ENCODE measurements at places on chromosomes 11 and 22.

DNA sequence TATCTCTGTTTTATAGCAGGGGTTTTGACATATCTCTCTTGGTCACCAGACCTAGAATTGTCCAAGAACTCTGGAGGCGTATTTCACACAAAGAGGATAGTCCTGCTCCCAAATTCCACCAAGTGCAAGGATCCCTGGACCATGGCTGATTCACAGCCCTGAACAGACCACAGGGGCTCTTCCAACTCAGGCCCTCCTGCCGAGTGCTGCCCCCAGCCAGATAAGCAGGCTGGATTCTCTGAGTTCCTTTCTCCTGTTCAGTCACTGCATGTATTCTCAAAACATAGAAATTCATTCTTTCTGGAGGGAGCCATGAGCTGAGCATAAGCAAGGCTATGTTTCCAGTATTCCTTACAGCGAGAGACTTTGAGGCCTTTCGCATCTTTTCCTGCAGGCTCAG is 13.4 kb upstream of the PLEKHB1 start:
- no peak for DNase-seq

GRCh38 chr11:3163241-3163981 is 1.7 kb downstream of the OSBPL5 start:
- no peak for DNase-seq

GRCh38 chr11:36295926-36296325 is at the start of gene PRR5L:
PRR5L (plus strand) TSS chr11:36296288; CDS start chr11:36401122, 104,834 bp downstream.
- no peak for DNase-seq

DNA sequence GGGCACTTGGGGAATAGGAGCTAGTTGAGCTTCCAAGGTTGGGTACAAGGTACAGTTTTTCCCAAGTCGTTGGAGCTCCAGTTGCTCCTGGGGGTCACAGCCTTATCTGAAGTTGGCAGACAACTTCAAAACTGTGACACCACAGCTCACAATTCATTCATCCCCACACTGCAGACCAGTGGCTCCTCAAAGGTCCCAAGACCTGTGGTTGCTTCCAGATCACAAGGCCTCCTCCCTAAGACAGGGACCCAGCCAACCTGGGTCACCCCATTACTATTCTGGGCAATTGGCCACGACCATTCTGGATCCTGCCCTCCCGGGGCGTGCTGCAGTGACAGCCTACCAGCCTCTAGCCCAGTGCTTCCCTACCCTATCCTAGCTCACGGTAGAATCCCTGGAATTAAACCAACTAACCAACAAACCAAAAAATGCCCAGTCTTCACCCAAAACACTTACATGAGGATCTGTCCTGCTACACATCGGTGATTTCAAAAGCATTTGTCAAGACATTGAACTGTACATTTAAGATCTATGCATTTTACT is 862 bp upstream of the PDXP start:
- DNase-seq = peak; percentile 21

DNA sequence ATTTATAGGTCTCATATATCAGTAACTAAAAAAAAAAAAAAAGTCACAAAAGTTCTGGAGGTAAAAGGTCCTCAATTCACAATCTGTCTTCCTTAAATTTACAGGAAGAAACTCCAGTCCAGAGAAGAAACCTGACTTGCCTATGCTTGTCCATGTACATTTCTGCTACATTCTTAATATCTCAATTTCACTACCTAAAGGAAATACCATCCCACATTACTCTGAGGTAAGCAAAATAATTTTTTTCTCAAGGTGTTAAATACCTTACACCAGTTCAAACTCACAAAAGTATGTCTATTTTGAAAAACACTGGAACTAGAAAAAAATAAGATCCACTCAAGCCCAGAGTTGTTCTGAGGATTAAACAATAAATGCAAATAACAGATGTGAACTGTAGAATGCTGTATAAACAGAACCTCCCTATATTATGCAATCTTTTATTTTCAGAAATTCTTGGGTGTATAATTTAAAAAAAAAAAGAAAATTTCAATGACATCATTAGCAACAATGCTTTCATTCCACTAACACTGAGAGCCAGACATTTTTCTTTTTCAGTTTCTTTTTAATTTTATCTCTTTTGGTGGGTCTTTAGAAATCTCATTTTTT is 49.9 kb upstream of the GDPD4 start:
- no peak for DNase-seq

DNA sequence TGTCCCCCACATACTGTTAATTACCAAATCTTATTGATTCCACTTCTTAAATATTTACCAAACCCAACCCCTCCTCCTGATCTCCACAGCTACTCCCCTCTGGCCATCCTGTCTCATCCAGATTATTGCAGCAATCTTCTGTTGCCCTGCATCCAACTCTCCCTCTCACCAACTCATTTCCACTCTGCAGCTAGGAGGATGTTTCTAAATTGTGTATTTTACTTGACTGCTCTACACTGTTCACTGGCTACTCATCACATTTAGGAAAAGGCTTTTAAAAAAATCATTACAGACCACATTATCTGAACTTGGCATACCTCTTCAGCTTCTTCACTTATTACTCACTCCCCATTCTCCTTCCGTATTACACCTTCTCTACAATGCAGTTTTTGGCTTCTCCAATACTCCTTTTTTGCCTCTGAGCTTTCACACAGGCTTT is 117.9 kb downstream of the ATG16L2 start:
- DNase-seq = peak; percentile 59

- no peak for DNase-seq
Measured at GRCh38 chr22:46125311-46125710, 25.0 kb upstream of the PPARA start.

GRCh38 chr11:7524462-7525235 is 10.8 kb downstream of the PPFIBP2 start:
- DNase-seq = no peak

DNA sequence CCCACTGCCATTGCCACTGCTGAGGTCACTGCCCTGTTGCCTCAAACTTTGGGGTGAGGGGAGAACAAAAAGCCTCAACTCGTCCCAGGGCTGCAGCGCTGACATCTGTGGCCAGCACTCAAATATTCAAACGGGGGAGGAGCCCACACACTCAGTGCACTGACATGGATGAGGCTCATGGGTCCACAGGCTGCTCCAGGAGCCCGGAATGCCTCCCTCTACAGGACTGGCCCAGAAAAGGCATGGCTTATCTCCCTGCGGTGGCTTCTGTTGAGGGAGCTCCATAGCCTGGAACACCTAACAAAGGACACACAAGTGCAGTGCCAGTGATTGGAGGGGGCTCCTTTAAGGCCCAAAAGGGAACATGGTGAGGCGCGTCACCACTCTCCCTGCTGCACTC is 341.1 kb upstream of the LUZP2 start:
- DNase-seq = peak; percentile 4

GRCh38 chr22:24893341-24894070 is 53.0 kb downstream of the LHFPL7 start:
- no peak for DNase-seq

DNA sequence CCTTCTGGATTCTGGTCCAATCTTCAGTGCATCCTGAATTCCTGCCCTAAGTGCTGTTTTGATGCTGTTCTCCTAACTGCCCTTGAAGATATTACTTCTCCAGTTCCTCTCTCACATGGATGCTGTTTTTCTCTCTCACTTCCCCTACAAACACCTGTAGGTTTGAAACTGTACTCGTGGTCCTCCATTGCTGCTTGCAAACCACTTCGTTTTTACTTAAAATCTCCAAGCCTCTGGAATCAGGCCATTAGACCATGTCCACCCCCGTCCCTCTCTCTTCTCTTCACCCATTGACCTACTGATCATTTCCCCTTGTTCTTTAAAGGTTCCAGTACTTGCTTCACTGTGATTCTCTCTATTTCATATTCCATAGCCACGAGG is 988.1 kb downstream of the NTM start:
- no peak for DNase-seq

- no peak for DNase-seq
Measured at GRCh38 chr11:129266536-129266935, 74.4 kb upstream of the ARHGAP32 start.

GRCh38 chr22:40818192-40818746 is 877 bp downstream of the SLC25A17 start:
- DNase-seq = no peak

- peak; percentile 51 for DNase-seq
Measured at GRCh38 chr11:119169282-119169719, 776 bp downstream of the NLRX1 start.

GRCh38 chr22:41768430-41768829 is 32.0 kb upstream of the CCDC134 start:
- DNase-seq = peak; percentile 52

- DNase-seq = no peak
Measured at GRCh38 chr11:30853439-30853838, 267.3 kb upstream of the MPPED2 start.

DNA sequence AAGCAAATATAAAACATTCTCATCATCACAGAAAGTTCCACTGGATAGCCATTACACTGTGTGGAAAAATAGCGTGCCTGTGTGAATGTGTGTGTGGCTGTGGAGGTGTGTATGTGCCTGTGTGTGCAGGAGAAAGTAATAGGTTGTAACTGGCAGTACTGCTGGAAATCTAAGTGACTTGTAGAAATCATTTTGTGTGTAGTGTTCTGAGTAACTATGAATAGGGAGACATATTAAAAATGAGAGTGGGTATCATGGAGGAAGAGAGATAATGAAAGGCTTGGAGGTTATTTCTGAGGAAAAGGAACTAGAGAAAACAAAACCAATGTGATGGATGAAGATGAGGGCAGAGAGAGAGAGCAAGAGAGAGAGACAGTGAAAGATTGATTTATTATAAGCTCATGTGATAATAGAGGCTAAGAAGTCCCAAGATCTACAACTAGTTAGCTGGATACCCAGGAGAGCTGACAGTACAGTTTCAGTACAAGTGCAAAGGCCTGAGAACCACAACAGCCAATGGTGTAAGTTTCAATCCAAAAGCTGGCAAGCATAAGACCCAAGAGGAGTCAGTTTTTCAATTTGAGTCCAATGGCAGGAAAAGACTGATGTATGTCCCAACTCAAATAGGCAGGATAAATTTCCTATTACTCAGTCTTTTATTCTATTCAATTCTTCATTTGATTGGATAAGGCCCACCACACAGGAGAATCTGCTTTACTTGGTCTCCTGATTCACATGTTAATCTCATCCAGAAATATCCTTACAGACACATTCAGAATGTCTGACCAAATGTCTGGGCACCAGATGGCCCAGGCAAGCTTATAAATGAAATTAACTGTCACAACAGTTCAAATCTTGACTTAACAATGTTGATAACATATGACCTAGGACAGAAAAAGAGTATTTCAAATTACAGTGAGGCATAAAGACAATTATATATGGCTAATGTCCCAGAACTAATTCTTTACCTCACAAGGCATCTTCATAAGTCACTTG is 14.9 kb downstream of the KBTBD3 start:
- DNase-seq = no peak

GRCh38 chr11:18578975-18579598 is 9.4 kb downstream of the UEVLD start:
- DNase-seq = no peak

DNA sequence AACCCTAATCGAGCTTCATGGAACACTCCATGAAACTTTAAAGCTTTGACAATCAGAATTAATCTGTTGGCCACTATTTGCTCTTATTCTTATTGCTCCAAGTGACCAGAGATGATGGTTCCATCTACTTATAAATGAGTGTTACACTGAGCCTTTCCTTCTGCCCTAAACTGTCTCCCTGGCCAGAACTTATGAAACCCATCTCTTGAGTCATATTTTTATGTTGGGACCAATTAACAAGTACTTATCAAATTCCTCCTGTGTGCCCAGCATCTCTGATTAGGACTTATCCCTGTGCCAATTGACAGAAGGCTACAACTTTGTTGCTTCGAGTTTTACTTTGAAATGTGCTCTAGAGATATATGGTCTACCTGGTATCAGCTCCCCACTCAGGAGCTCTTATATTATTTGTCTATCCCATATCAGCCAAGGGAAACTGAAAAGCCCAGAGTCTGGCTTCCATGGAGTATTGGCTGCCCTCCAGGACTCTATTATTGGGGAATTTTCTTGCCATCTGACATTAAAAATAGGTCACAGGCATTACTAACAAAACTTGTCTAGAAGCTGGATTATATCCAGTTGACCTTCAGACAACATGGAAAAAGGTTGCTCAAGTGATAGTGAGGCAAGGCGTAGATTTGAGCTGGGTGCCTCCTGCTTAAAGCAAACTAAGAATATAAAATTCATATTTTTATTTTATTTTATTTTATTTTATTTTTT is 8.8 kb downstream of the KREMEN1 start:
- no peak for DNase-seq

- DNase-seq = peak; percentile 51
Measured at GRCh38 chr11:106087815-106088435, 10.5 kb downstream of the AASDHPPT start.

- DNase-seq = no peak
Measured at GRCh38 chr11:121337078-121337477, 44.5 kb downstream of the SC5D start.

- DNase-seq = no peak
Measured at GRCh38 chr11:78659326-78660270, 84.9 kb upstream of the NARS2 start.

GRCh38 chr11:118606157-118606843 is 1.1 kb upstream of the PHLDB1 start:
- no peak for DNase-seq

Measured in fibroblast of skin of right biceps (primary cell).